Astrocyte of the spinal cord (primary cell): ENCODE measurements at places on chromosomes 1 and 21.
A peak's percentile ranks its signal among the peaks of the same experiment; 100 is the strongest.

DNA sequence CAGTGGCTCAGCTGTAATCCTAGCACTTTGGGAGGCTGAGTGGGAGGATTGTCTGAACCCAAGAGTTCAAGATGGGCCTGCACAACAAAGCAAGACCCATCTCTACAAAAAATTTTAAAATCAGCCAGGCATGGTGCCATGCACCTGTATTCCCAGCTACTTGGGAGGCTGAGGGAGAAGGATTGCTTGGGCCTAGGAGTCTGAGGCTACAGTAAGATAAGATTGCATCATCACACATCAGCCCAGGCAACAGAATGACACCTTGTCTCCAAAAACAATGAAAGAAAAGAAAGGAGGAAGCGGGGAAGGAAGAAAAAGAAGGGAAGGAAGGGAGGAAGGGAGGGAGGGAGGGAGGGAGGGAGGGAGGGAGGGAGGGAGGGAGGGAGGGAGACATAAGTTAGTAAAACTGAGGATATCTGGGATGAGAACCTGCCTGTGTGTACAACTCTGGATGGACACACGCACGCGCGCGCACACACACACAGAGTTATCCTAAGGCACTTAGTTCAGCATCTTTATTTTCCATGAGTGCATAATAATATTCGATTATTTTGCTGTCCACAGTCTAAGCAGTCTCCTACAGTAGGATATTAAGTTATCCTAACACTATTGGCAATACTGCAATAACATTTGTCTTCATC is 92.9 kb upstream of the LBR start:
- DNase-seq: no peak

DNA sequence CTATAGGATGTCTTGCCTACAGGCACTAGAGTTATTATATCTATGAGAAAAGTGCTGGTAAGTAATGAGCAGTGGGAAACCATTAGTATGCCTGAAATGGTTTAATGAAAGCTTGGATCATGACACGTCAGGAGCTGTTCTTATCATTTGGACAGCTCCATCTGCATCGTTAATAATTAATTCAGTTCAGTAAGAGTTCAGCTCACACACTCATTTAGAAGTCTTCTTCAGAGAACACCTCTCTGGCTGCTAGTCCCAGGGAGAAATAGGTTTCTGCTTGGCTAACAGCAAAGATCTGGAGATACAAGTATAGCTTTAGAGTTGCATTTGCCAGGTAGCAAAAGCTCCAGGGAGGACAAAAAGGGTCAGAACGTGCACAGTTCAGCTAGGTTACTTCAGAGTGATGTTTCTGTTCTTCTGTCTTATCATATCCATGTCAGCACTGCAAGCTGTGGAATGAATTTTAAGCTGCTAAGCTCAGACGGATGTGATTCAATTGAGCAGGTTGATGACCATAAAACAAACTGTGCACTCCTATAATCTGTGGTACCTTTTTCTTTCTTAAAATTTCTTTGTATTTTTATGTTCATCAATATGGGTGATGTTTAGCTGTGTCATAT is 173.6 kb downstream of the ADGRL2 start:
- no peak for DNase-seq

DNA sequence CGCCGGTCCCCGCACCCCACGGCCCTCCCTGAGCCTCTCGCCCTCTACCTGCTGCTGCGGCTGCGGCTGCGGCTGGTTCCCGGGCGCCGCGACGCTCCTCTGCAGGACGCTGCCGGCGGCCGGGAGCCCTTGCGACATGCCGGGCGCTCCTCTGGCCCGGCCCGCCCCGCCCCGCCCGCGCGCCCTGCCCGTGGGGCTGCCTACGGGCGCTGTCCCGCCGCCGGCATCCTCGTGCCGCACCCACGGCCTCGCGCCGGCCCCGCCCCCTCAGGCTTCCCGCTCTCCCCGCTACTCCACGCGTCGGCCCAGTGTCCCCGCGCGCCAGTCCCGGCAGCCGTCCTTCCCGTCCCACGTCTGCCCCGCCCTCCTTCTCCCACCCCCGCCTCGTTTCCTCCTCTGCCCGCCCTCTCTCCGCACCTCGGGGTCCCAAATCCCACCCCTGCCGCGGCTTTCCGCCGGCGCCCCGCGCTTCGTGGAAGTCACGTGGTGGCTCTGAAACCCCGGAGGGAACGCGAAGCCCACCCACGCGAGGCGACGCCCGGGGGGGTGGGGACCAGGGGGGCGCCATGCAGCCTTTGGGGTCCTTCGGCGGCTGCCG is at the start of gene BATF3:
Gene BATF3, minus strand, starts transcription at position 216 of the 598 bp plus-strand sequence. Its CDS starts 78 bp downstream, at position 138.
- DNase-seq: no peak

GRCh38 chr1:161198897-161199431 is at the start of gene ADAMTS4:
Gene ADAMTS4 (minus strand): TSS chr1:161199054. CDS start chr1:161198627, 427 bp downstream.
- DNase-seq: peak; percentile 46

DNA sequence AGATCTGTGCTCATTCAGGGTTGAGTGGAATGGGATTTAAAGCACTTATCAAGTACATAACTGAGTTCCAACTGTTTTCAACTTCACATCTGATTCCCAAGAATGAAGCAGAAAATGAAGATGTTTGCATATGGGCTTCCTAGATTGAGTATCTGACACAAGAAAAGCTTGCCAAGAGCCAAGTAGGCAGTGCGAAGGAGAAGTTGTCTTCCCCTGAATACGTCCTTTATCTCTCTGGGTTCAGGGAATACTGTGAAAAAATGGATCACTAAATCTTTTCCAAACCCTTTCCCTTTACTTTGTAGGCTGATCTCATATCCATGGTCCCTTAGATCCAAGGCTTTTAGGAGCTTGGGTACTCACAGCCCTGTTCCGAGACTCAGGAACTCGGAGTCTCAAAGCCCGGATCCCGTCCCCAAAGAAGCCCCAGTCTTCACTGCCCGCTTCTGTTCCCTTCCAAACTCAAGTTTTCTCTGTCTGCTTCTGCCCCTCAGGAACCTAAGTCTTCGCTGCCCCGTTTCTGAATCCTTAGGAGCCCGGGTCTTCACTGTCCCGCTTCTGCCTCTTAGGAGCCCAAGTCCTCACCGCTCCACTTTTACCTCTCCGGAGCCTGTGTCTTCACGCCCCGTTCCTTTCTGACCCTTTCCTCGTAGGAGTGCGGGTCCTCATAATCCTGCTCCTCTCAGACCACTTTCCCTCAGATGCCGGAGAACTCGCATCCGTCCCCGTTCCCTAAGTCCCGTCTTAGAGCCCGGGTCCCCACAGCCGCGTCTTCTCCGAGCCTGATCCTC is 616 bp downstream of the TAF12 start:
- DNase-seq: no peak

- no peak for DNase-seq
Observed at GRCh38 chr1:234750922-234751627, 141.1 kb upstream of the IRF2BP2 start.

- peak; percentile 58 for DNase-seq
Observed at GRCh38 chr1:66478116-66478515, 55.8 kb upstream of the SGIP1 start.

DNA sequence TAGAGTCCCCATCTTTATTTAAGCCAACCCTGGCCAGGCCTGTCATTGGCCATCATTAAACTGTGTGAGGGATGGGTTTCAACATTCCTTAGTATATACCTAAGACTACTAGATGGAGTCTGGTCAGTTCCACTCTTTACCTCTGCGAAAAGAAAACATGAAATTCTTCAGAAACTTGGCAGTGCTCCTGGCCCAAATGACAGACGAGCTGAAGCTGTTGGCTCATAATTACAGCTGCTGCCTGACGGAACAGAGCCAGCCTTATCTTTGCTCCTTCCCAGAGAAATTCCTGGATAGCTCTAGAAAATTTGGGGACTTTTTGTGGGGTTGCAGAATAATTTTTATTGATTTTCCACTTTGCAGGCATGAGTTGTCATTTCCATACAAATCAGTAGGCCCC is 30.4 kb downstream of the NPHS2 start:
- DNase-seq: no peak

DNA sequence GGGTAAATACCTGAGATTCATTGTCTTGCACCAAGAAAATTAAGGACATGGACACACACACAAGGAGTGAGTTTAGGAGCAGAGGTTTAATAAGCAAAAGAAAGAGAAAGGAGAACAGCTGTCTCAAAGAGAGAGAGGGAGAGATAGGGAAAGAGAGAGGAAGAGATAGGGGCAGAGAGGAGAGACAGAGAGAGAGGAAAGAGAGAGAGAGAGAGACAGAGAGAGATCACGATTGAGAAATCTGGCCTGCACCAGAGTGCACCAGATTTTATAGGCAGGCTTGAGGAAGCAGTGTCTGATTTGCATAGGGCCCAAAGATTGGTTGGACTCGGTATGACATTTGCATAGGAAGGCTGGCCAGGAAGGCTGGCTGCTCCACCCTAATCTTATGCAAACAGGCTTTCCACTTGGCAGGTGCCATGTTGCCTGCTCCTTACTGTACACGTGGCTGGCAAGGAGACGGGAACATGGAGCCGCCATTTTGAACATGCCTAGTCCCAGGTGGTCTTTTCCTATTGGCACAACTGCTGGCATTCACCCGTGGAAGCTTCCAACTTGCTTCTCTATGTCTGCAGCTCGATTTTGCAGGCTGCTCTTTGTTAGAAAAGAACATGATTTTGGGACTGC is 419.9 kb downstream of the ZP4 start:
- no peak for DNase-seq

DNA sequence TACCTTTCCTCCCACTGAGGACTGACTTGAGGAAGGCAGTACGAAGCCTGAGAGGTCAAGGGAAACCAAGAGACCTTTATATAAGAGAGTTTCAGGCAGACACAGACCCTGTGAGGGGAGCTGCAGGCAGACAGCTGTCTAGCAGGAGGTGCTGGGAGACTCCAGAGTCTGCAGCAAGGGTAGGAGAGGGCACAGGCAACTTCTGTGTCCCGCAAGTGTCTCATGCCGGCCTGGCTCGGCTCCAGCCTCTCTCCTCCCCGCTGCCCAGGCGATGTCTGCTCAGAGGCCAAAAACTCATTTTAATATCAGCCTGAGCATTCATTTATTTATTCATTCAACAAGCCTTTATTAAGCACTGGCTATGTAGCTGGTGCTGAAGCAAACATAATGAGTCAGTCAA is 83.0 kb downstream of the KIRREL1 start:
- DNase-seq: no peak

DNA sequence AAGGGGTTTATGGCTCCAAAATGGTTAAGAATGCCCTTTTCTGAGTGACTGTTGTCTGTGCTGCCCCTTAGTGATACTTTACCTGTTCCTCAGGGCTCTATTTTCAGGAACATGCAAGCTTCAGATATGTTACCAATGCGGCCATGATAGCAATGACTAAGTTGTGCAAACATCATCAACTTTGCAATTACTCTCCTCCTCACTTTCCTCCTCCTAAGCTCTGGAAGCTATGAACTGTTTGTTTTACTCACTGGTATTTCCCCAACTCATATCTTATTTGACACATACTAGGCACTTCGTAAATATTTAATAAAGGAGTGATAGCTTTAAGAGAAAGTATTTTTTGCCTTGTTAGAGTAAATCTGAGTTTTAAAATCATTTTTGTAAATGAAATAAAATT is 53.8 kb downstream of the RWDD3 start:
- no peak for DNase-seq

- DNase-seq: no peak
Observed at GRCh38 chr1:59340411-59341307, 43.8 kb downstream of the FGGY start.

DNA sequence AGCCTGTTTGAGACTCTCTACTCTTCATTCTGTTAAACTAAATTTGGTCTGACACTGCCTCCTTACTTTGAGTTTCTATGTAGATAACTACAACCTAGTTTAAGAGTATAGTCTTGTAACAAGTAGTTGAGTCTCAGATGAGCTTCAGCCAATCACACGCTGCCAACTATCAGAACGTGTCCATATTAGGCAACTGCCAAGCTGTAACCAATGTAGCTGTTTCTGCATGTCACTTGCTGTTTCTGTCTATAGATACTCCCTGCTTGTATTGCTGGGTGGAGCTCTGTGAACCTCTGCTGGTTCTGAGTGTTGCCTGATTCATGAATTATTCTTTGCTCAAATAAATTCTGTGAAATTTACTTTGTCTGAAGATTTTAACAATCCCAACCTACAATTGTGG is 452.6 kb upstream of the NR5A2 start:
- DNase-seq: no peak

GRCh38 chr1:12457771-12458170 is 160.2 kb downstream of the DHRS3 start:
- no peak for DNase-seq
